NCI-H1436 treated with DMSO at 0.1 percent for 48 hours (cell line): ENCODE measurements at places on chromosomes 4 and X.

DNA sequence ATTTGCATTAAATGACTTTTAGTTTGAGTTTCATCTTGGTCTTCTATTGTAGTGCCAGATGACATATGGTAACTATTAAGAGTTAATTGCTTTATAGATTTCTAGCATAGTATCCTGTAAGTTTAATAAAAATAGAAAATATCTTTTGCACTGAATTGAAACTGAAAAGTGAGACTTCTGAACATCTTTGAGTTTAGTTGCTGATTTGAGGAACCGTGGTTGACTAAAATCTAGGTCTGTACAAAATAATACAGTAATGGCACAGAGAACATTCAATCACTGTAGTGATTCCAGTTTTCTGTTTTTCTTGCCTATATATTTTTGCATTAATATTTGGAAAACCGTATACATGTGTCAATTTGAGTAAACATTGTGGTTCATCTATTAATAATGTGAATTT, 60.7 kb downstream of the SPATA4 start:
- no peak for DNase-seq

DNA sequence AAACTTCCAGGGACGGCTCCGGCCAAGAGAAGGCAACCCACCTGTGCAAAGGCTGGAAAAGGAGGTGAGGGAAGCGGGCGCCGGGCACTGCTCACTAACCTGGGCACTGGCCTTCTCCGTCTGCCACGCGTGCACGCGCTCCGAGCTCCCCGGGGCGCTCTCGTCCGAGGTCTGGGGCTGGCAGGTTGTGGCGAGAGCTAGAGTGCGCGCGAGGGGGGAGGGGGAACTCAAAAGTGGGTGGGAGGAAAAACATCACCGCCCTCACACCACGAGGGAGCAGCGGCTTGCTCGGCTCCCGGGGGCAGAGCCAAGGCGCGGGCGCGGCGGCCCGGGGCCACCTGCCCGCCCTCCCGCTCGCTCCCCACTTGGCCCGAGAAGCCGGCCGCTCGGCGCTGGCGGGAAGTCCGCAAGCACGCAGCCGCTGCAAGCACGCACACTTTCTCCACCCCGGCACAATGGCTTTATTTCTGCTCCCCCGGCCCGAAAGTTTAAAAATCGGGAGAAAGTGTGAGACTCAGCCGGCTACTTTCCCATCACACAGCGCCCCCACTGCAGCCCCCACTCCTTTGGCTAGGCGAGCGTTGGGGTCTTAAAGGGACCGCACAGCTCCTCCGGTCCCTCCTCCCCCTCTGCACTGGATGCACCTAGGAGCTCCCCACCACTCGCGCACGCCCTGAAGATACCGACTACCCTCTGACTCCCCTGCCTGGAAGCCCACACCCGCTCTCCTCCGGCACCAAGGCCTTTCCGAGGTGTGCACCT, at the start of gene CHRDL1:
Gene CHRDL1 (minus strand): TSS at position 173 of the 762 bp plus-strand sequence. CDS start 3,636 bp downstream, outside the sequence.
- DNase-seq = no peak

GRCh38 chr4:169058312-169058711, 48.3 kb upstream of the CBR4 start:
- DNase-seq = no peak

GRCh38 chr4:37988670-37989069, 28.5 kb downstream of the PTTG2 start:
- no peak for DNase-seq

- no peak for DNase-seq
These were observed 320.0 kb downstream of the IDS start for GRCh38 chrX:149185087-149185486.

GRCh38 chr4:121380776-121381462, at the start of gene QRFPR:
Gene QRFPR (minus strand): TSS chr4:121381018. CDS start chr4:121380647, 371 bp downstream.
- no peak for DNase-seq

DNA sequence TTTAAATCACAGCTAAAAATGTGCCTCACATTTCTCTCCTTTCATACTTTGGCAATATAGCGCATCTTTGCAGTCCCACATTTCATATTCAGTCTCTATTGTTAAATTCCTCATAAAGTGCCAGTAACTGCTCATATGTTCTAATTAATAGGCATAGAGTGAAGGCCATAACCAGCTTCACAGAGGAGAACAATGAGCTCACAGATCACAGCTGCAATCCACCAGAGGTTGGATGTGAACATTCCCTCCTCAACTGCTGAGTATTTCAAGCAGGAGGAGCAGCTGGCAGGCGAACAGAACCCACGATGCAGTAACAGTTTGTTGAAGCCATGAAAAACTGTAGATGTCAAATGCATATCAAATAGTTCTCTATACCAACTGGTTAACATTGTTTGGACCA, 2088.7 kb upstream of the AGA start:
- DNase-seq = no peak

DNA sequence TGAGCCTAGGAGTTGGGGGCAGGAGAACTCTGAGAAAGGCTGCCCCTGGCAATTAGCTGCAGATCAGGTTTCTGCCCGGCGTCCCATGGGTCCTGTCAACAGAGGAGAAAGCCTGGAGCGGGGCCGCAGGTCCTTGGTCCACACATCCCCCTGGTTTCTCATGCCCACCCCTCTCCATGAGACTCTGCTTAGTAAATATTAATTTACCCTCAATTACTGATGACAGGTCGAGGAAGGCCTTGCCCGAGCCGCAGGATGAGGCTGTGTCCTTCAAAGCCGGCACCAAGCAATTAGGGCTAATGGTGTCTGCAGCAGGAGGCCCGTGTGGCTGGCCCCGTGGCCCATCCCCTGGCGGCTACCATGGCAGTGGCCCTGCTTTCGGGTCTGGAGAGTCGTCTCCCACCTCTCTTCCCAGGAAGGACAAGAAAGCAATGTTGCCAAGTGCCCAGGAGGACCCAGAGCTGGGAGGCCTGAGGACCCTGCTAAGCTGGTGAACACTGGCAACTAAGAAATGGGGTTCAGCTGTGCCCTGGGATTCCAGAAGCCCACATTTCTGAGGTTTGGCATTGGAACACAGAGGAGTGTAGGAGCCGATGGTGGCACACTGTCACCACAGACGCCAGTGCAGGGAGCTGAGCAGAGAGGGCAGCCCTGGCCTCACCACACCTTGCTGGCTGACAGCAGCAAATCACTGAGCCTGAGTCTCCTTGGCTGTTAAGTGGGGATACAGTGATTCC, 114.6 kb downstream of the CPZ start:
- no peak for DNase-seq
